DMS79 treated with DMSO at 0.1 percent for 48 hours (cell line): ENCODE measurements at places on chromosomes 5 and 9.

DNA sequence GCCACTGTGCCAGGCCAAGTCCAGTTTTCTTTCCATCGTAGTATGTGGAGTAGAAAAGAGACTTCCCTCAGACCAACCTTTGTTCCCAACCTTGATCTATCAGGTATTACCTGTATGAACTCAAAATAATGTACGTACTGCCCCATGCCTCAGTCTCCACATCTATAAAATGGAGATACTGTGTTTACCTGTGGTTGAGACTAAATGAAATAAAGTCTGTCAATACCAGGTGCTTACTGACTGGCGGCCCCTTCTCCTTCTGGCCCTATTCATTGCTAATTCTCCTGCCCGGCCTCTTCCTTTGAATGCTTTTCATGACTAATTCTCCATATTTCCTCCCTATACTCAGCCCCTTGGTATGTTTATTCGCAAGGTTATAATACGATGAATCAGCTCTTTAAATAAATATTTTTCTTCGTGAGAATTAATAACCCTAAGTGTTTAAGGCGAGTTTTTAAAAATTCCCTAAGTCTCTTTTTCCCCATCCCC lies 89.6 kb upstream of the BASP1 start:
- DNase-seq, result no peak

DNA sequence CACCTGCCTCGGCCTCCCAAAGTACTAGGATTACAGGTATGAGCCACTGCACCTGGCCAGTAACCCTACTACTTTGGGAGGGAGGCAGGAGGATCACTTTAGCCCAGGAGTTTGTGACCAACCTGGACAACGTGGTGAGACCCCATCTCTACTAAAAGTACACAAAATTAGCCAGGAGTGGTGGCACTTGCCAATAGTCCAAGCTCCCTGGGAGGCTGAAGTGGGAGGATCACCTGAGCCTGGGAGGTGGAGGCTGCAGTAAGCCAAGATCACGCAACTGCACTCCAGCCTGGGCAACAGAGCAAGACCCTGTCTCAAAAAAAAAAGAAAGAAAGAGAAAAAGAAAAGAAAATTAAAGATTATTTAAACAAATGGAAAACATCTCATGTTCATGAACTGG lies 10.3 kb downstream of the GDF9 start:
- DNase-seq, result no peak

DNA sequence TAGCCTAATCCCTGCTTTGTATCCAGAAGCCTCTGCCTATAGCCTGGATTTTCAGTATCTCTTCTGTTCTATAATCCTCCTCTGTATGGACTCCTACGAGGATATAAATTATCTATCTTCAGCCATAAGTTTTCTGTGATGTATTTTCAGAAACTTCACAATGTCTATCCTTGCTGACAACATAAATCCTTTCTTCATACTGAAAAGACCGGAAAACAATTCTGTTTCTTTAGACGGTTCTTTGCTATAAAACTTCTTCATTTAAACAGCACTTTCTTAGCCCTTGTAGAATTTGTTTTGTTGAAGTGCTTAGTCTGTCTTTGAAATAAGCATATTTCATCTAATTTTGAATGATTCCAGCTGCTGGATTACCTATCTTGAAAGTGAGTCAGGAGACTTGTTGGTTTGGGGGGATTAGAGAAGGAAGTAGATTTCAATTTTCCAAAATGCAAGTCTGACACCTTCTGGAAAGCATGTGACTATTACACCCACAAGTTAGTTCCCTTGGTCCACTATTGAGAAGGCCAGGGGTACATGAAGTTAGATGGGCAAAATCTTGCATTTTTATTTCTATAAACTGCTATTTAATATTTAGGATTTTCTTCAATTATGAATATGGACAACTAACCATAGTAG lies 96.3 kb upstream of the RANBP3L start:
- no peak for DNase-seq

- no peak for DNase-seq
These were observed 36.3 kb upstream of the PTPRD start for GRCh38 chr9:10649076-10649475.

- DNase-seq, result peak; percentile 91
These were observed 371.2 kb downstream of the NFIB start for GRCh38 chr9:13942695-13943094.

- no peak for DNase-seq
These were observed 261.8 kb upstream of the CLINT1 start for GRCh38 chr5:158120760-158121159.

DNA sequence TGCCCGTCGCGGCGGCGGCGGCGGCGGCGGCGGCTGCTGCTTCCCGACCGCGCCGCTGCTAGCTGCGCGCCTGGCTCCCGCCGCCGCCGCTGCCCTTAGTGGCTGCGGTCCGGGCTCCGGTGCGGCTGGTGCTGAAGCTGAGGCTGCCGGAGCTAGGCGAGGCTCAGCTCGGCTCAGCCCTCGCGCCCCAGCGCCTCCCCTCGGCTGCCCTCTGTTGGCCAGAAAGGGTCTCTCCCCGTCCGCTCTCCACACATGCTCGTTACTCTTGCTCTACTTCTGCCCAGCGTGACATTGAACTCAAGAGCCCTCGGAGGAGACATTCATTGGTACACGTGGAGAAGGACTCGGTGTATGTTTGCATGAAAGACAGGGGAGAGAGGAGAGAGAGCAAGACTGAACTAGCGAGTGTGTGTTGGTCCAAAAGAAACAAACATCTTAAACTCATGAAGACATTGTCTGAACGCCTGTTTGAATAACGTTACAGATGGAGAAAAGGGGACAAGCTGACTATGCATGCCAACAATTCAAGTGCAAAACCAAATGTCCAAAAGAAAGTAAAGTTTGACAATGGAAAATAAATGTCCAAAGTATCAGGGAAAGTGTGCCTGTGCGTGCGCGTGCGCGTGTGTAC lies at the start of gene HCN1:
Gene HCN1, minus strand, starts transcription at position 175 of the 631 bp plus-strand sequence.
- DNase-seq, result no peak

GRCh38 chr9:272251-273213 lies 57.9 kb downstream of the DOCK8 start:
- DNase-seq, result no peak

DNA sequence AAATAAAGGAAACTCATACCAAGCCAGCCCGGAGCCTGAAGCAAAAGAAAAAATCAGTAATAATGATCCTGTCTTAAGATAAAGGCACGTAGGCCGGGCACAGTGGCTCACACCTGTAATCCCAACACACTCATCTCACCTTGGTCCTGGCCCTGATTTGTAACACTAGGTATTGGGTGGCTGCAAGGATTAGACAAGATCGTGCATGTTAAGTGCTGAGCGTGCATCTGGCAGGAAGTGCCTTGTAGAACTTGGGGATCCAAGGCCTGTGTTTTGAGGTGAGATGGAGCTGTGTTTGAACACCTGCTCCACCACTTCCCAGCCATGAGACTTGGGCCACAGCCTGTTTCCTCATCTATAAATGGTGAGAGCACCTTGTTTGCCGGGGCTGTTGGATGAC lies 41.5 kb downstream of the SPRY4 start:
- no peak for DNase-seq

- no peak for DNase-seq
These were observed 34.7 kb upstream of the MIER3 start for GRCh38 chr5:56986626-56986947.

DNA sequence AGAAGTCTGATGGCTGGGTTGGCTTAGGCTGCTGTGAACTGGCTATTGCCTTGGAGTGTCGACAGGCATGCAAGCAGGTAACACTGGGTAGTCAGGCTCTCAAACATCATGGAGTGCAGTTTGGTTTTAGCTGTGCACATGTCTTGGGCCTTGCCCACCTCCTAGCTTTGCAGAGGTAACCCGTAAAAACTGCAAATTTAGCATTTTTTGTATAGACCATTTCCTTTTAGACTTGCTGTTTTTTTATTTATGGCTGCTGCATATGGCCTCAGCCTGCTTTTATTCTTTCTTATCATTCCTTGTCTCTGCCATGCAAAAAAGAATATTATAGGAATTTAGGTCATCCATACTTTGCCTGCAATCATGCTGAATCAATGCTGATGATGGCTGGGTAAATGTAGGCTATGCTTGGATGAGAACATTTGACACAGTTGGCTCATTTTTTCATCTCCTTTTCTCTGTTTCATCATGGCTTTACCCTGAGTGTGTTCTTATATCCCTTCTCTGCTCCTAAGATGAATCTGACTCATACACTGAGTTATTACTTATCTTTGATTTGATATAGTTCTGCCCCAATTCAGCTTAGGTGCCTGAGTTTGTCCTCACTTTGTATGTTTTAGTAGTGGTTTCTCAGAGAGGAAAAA lies 27.2 kb downstream of the RECK start:
- no peak for DNase-seq

DNA sequence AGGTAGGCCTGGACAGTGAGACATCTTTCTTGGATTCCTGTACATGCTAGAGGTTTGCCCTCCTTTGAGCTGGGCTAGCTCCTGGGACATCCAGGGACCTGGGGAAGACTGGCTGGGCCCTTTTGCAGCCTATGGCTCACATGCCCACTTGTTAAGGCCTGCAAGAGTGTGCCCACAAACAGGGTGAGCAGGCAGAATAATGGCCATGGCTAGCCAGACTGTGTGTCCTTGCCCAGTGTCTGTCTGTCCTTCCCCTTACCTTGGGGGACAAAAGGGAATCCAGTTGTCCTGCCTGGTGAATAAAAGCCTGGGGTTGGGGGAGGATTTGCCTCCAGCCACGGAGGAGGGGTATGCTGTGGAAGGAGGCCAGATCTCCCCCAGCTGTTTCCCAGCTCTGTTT lies 13.0 kb upstream of the CXXC5 start:
- DNase-seq, result no peak

DNA sequence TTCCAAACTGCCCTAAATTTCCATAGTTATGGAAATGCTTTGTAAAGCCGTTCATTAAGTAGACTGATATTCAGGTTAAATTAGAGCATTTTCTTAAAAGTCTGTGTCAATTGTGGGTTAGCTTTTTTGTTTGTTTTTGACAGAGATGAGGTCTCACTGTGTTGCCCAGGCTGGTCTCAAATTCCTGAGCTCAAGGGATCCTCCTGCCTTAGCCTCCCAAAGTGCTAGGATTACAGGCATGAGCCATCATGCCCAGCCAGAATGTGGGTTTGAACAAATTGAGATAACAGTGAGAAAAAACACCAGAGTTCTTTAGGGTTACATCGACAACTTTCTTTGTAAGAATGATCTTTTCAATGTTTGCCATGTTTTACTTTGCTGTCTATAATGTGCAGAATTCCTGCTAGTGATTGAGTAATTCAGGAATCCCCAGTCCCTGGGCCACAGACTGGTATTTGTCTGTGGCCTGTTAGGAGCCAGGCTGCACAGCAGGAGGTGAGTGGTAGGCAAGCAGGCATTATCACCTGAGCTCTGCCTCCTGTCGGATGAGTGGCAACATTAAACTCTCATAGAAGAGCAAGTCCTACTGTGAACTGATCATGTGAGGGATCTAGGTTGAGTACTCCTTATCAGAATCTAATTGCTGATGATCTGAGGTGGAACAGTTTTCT lies 80.5 kb downstream of the RAI14 start:
- DNase-seq, result no peak

GRCh38 chr5:181191526-181192336 lies 13.3 kb downstream of the TRIM7 start:
- no peak for DNase-seq

DNA sequence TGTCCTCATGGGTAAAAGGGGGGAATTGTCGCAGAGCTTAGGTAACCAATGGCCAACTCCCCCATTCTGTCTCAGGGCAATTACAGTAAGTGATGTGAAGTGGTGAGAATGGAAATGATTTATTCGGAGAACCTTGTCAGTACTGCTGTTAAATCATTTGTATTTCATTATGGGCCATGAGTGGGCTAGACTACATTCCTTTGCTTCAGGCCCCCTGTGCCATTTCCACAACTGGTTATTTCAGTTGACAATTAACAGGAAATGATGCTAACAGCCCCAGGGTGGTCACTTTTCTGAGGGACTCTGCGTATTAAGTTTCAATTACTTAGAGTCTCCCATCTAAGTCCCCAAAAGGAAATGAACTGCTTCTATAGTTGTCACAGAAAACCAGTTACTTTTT lies 653.7 kb downstream of the CCDC171 start:
- DNase-seq, result no peak

DNA sequence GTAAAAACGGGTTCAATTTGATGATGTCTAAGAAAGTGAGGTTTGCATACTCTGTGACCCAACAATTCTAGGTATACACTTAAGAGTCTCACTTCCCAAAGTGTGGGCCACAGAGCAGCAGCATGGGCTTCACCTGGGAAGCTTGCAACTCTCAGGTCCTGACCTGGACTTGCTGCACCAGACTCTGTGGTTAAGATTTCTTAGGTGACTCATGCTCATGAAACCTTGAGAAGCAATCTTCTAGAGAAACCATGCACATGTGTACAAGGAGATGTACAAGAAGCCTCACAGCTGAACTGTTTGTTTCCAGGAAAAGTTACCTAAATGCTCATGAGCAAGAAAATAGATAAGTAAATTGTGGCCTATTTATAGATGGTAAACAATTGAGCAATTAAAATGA lies 30.0 kb downstream of the DNAJC21 start:
- DNase-seq, result no peak

- no peak for DNase-seq
These were observed 102.9 kb downstream of the RAPGEF6 start for GRCh38 chr5:131532031-131532640.

- no peak for DNase-seq
These were observed 1.4 kb downstream of the FAM169A start for GRCh38 chr5:74864823-74865222.

DNA sequence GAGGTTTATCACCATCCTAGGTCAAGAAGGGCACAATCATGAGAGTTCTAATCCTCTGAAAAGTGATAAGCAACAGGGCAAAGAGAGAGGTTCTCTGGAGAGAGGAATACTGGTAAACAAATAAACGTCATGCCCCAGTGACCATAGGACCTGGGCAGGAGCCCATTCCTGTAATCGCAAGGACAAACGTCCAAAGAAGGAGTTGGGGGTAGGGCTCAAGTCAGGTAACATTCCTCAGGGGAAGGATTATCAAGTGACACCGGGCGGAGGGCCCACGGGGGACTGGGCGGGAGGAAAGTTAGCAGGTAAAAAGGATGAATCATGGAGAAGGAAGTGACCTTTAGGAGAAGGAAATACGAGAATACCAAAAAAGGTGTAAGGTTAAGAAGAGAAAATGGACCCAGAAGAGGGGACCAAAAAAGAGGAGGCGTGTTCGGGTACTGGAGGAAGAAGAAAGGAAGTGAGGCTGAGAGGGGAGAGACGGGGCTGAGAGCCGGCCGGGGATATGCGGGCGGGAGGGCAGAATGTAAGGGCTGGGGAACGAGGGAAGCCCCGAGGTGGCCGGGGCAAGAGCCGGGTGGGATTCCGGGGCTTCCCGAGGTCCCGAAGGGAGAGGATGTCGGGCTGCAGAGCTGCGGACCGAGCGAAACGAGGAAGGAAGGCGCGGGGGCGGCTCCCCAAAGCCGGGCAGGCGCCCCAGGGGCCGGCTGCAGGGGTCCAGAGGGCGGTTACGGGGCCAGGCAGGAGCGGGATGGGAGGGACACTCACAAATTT lies 583 bp downstream of the DIAPH1 start:
- peak; percentile 13 for DNase-seq
